T-helper 22 cell (primary cell): ENCODE measurements at places on chromosomes 5 and 9.

DNA sequence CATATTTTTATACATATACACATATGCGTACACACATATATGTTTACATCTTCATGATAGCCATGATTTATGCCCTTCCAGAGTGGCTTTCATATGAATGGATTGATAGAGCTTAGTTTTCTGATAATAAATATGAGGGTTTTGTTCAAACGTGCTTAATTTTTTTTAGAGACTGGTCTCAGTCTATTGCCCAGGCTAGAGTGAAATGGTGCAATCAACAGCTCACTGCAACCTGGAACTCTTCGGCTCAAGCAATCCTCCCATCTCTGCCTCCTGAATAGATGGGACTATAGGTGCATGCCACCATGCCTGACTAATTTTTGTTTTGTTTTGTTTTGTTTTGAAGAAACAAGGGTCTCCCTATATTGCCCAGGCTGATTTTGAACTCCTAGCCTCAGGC lies 48.6 kb upstream of the ZSWIM6 start:
- DNase-seq: no peak

DNA sequence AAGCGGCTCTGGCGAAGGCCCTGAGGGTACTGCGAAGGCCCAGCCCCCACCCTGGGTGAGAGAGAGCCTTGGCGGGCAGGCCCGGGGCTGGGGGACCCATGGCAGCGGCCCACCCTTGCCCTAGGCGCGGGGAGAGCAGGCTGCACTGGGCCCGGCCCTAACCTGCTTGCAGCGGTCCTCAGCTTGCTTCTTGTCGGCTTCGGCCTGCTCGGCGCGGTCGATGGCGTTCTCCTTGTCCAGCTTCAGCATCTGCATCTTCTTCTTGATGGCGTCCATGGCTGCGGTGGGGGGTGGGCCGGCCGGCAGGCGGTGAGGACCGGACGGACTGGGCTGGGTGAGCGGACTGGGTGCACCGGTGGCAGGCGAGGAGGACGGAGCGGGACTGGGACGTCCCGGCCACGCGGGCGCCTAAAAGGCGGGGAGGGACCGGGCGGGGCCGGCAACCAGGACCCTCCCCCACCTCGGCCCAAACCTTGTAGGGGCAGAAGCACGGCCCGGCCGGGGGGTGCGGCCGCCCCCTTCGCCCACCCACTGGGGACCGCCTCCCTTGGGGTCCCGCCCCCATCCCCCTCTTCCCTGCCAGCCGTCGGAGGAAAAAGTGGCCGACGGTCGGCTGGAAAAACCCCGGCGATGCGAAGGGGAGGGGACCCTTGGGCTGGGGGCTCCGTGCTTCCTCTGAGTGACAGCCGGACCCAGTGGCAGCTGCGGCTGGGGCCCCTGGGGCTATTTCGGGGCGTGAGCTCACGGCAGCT lies at the start of gene TPM2:
Gene TPM2, minus strand, starts transcription at position 384 of the 752 bp plus-strand sequence. Its CDS starts 108 bp downstream, at position 276.
- DNase-seq: no peak

DNA sequence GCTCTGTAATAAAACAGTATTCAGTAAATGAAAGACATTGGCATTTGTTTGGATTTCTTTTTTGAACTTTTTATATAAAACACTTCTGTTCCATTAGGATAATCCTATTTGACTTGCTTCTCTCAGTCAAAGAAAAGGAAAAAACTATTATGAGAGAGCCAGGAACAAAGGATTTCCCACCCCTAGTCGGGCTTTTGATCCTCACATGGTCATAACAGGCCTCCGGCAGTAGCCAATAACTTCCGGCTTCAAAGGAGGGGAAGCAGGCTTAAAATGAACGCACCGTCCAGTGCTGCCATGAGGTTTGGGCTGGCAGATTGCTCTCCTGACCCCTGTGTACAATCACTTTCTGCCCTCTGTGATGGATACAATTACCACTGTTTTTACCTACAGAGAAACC lies 209.3 kb downstream of the ZNF608 start:
- DNase-seq: no peak

- DNase-seq: no peak
Measured at GRCh38 chr5:64634997-64635686, 55.2 kb upstream of the SHISAL2B start.

GRCh38 chr5:179278119-179278518 lies 67.1 kb downstream of the ADAMTS2 start:
- no peak for DNase-seq

GRCh38 chr5:3104429-3105060 lies 353.1 kb upstream of the IRX2 start:
- DNase-seq: no peak

- no peak for DNase-seq
Measured at GRCh38 chr9:131670247-131671132, 69.4 kb downstream of the RAPGEF1 start.

GRCh38 chr5:150599917-150600511 lies 40.4 kb upstream of the SYNPO start:
- no peak for DNase-seq

GRCh38 chr5:66933066-66933465 lies 263.5 kb downstream of the CD180 start:
- no peak for DNase-seq

- DNase-seq: no peak
Measured at GRCh38 chr5:10602031-10602806, 38.3 kb downstream of the ANKRD33B start.

- DNase-seq: no peak
Measured at GRCh38 chr9:75551861-75552260, 338.6 kb upstream of the PCSK5 start.

- DNase-seq: no peak
Measured at GRCh38 chr5:58875599-58875998, 292.7 kb downstream of the RAB3C start.

GRCh38 chr9:94042516-94043360 lies 41.5 kb upstream of the PTPDC1 start:
- no peak for DNase-seq

DNA sequence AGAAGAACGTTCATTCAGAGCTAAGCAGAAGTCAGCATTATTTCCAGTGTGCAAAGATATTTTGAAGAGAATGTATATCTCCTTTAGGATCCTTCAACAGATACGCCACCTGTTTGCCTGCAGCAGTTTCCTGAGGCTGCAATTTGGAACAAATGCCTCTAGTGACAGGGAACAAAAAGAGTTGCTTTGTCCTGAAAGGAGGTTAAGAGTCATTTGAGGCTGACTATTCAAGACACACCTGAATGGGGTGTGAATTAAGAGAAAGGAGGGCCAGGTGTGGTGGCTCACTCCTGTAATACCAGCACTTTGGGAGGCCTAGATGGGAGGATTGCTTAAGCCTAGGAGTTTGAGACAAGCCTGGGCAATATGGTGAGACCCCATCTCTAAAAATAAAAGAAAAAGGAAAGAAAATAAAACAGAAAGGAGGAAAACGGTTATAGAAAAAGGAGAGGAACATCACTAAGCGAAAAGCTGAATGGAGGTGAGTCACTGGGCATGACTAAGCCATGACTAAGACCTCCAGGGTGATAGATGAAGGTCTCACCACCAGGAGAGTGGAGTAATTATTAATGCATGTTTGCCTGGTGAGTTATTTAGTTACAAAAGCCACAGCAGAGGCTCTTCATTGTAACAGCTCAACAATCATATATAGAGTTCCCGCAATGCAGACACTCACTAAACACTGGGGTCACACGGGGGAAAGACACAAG lies 255.2 kb upstream of the TNC start:
- no peak for DNase-seq

DNA sequence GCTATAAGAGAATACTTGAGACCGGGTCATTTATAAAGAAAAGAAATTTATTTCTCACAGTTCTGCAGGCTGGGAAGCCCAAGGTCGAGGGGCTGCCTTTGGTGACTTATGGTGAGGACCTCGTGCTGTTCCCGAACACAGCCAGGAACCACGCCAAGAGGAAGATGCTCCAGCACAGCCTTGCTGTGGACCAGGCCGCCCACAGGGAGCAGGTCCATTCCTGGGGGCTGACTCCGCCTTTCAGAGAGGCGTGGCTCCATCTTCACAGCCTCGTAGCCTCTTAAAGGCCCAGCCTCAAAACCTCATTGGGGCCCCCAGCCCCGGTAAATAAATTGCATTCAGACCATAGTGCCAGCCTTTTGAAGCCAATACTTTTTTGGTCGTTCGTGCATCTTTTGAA lies 93.5 kb upstream of the CACNA1B start:
- DNase-seq: no peak

DNA sequence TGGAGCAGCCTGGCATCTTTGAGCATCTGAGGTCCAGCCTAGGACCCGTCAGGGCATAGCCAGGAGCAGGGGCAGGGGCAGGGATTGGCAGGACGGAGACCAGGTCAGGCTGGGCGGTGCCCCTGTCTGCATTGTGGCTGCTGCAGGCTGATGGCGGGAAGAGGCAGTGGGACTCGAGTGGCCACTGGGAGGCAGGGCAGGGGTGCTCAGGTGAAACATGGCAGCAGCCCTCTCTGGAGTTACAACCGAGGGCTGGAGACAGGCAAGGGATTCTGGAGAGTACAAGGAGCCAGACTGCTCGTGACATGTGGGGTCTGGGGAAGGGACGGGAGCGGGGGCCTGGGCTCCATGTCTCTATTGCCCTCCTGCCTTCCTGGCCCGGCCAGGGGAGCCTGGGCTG lies 97.4 kb upstream of the RAPGEF1 start:
- no peak for DNase-seq

DNA sequence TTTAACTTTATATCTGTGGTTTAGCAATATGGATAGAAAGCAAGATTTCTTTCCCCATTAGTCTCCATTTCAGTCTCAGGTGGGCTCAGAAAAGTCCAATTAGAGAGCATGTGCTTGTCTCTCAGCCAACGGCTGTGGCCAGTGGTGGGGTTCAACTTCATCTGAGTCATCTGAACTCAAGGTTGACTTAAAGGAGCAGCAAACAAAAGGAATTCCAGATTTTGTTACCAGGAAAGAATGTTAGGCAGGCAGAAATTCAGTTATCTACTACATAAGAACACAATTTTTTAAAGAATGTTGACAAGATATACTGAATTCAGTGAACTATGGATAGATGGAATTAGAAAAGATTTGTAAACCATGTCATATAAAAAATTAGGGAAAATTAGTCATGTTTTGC lies 784.1 kb downstream of the MAT2B start:
- DNase-seq: no peak

GRCh38 chr5:51810592-51810991 lies 427.3 kb downstream of the ISL1 start:
- DNase-seq: no peak

DNA sequence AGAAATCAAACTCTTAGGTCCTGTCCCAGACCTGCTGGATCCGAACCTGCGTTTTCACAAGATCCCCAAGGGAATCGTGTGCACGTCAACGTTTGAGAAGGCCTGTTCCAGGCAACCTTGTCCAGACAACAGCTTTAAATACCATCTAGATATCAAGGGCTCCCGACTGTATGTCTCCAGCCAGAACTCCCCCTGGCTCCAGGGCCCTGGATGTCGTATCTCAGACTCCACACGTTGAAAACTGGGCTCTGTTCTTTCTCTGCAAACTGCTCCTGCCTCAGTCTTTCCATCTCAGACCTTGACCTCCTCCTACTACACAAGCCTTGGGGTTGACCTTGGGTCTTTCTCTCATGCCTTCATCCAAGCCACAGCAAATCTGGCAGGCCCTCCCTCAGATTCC lies 5.8 kb upstream of the ENG start:
- DNase-seq: no peak

GRCh38 chr9:95809686-95810085 lies 65.8 kb upstream of the ERCC6L2 start:
- no peak for DNase-seq

- no peak for DNase-seq
Measured at GRCh38 chr5:73420666-73421065, 27.9 kb downstream of the FOXD1 start.

DNA sequence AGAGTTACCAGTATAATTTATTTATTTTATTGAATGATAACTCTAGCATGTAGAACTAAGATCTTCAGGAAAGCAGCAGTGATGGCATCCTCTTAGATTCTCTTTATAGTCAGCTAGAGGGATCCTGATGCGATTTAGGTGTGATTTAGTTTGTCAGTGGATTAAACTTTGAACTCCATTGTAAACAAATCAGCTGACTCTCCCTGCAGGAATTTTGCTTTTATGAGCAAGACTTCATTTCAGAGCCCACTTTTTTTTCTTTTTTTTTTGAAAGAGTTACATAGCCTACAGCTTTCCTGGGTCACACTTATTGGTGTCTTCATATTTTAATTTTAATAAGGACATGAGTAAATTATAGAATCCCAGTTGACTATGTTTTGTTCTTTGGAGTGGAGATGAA lies 93.8 kb upstream of the SEMA6A start:
- no peak for DNase-seq

GRCh38 chr5:152632360-152632759 lies 227.3 kb upstream of the NMUR2 start:
- DNase-seq: no peak

DNA sequence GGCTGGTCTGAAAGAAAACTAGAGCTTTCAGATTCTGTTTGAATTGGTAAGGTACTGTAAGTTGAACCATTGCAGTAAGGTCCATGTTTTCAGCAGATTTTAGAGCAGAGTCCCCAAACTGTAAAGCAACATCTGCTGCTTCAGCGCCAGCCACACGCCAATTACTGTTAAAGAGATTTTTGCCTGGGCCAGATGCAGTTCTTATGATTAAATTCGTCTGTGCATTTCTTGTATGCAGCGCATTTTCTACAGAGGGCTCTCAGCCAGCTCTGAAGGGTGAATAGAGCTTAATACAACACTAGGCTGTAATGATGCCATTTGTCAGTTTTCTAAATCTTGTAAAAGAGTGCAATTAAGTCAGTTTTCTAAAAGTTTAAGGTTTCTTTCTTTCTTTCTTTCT lies 246.3 kb downstream of the COX7C start:
- DNase-seq: no peak

GRCh38 chr5:135879591-135879990 lies 16.1 kb downstream of the IL9 start:
- no peak for DNase-seq

DNA sequence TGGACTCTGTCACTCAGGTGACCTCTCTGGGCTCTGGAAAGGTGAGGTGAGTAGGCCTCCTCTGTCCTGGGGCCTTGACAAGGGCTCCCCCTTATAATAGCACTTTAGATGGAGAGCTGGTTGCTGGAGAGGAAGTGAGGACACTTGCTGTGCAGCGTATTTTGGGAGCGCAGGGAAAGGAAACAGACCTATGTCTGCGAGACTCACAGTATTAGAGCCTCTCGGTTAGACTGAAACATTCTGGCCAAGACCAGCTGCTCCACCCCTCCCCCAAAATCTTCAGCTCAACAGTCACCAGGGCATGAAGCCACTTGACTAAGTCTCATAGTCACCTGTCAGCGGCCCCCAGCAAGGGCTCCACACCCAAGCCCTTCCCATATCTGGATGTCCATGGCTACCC lies 213.6 kb downstream of the AGTPBP1 start:
- DNase-seq: no peak

- DNase-seq: no peak
Measured at GRCh38 chr5:122089096-122090013, 11.3 kb upstream of the LOX start.

- DNase-seq: no peak
Measured at GRCh38 chr5:219991-220390, 1.9 kb downstream of the SDHA start.

DNA sequence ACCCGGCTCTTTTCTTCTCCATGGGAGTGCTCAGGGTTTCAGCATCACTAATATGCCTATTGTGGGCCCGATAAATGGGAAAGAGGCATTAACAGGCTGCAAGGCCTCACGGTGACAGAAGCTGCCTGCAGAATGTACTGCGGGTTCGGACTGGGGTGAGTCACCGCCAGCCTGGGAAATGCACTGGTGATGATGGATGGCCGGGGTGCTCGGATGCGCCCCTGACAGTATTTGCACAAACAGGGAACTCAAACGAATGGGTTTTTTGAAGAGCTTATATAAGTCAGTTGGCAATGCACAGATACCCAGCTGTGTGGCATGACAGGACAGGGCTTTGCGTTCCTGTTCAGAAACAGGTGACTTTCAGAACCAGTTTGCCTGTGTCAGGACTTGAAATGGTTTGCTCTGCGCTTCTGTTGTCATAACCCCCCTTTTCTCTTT lies 42.0 kb upstream of the PITX1 start:
- no peak for DNase-seq
